Amniotic stem cell (primary cell): ENCODE measurements at places on chromosomes 12 and 14.

DNA sequence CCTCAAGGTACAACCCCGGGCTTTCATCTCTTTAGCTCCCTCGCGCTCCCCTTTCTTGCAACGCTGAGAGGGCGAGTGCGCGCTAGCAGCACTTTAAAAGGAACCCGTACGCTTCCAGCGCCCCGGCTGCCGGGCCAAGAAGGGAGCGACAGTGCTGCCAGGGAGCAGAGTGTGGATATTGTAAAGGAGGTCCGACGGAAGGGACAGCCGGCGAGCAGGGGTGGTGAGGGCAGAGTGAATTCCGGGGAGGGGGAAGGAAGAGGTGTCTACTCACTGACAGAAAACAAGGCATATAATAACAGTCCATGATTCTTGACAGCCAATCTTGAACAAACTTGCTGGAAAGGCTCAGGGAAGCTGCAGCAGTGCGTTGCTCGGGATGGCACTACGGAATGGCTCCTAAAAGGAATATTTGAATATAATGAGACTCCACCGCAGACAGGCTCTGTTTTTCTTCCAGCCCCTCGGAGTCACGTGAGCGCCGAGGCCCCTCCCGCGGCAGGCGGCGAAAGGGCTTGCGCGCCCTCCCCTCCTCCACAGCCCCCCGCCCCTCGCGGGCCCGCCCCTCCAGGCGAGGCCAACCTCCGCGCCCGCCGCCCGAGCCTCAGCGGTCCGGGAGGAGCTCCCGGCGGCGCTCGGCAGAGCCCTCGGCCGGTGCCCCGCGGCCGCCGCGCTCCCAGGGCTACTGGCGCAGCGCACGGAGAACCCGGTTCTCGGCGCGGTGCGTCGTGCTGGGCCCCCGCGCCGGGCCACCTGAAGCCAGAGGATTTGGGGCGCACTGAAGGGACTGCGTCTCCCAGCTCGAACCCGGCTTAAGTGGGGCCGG is 3.4 kb downstream of the BMP4 start:
- peak; percentile 56 for DNase-seq

DNA sequence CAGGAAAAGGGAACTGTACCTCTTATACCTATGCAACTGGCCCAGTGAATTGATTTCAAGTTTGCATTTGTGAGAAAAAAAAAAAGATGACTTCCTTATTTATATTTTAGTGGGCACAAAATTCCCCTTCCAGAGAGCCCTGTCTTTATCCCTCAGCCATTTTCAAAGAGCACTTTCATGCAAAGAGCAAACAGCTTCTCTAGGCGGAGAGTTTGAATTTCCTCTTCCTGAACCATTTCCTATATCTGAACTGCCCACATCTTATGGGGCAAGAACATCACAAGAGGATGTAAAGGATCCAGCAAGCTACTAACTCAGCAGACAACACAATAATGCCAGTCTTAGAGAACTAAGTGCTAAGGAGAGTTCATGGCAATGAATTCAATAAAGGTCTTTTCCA is 22.3 kb upstream of the PLXNC1 start:
- DNase-seq: no peak

- DNase-seq: no peak
Observed at GRCh38 chr14:98651037-98651436, 621.0 kb downstream of the BCL11B start.

- no peak for DNase-seq
Observed at GRCh38 chr12:38386205-38386985, 69.8 kb downstream of the ALG10B start.

- DNase-seq: no peak
Observed at GRCh38 chr12:50059440-50060119, 2.2 kb downstream of the ASIC1 start.

GRCh38 chr14:50091240-50091913 is 25.0 kb downstream of the VCPKMT start:
- DNase-seq: no peak

DNA sequence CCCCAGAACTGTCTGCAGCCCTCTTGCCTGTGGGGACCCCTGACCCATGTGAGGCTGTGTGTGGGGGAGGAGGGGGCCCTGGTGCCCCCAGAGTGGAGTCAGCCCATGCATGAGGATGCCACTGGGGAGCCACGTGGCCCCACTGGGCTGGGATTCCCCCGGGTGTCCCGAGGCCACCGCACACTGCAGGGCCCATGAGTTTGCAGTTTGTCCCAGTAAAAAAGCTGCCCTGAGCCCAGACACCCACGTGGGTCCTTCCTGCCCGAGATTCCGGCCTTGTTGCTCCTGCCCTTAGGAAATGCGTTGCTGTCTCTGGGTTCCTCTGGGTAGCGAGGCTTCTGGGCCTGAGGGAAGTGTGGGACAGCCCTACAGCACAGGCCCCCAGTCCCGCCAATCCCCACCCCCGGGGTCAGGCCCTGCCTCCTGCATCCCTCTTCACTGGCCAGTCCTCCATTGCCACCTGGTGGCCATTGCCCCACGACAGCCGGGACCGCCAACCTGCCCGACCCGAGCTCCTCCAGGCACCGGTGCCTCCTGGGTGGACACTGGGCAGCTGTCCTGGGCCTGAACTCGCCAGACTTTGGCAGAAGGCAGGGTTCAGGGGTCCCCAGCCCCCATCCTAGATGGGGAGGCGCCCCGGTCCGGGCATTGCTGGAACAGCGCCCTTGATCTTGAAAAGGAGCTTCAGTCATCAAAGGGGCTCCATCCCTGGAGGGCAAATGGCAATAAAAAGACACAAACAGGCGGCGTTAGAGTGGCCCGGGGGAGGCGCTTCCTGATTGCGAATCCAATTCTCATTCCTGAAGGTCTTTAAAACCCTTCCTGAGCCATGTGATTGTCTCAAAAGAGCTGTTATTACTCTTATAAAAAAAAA is 15.6 kb upstream of the C14orf180 start:
- no peak for DNase-seq

DNA sequence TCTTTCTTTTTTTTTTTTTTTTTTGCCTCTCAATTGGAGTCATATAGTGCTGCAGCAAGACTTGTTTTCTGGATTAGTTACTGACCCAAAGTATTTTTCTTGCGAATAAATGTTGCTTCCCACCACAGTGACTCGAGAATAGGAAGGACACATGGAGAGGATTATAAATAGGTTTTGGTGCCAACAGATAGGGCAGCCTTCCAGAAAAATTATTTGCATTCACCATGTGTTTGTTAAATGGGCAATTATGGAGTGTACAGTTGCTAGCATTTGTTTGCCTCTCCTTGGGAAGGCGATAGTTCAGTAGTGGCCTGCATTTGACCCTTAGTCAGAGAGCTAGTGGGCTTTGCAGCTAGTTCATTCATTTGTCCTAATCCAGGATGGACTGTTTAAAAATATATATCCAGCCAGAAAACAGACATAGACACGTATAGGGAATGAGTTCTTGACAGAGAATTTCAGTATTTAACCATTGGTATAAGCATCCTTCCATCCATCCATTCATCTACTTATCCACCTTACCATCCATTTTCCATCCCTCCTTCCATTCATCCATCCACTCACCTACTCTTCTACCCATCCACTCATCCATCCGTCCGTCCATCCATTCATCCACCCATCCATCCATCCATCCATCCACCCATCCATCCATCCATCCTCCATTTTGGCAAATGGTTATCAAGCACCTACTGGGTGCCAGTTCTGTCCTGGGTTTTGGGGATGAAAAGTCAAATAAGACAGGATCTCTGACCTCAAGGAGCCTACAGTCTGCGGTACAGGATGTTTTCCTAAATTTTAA is 67.5 kb downstream of the CHST11 start:
- no peak for DNase-seq
